ENCODE measurements at places on chromosomes 11 and 22. TPM values are rescaled to one million over a fixed set of nuclear protein-coding genes. Genes with fewer than 3 reads are reported as not detected.

- DNase-seq: no peak
Measured at GRCh38 chr11:120398132-120398531, 61.9 kb downstream of the ARHGEF12 start.

DNA sequence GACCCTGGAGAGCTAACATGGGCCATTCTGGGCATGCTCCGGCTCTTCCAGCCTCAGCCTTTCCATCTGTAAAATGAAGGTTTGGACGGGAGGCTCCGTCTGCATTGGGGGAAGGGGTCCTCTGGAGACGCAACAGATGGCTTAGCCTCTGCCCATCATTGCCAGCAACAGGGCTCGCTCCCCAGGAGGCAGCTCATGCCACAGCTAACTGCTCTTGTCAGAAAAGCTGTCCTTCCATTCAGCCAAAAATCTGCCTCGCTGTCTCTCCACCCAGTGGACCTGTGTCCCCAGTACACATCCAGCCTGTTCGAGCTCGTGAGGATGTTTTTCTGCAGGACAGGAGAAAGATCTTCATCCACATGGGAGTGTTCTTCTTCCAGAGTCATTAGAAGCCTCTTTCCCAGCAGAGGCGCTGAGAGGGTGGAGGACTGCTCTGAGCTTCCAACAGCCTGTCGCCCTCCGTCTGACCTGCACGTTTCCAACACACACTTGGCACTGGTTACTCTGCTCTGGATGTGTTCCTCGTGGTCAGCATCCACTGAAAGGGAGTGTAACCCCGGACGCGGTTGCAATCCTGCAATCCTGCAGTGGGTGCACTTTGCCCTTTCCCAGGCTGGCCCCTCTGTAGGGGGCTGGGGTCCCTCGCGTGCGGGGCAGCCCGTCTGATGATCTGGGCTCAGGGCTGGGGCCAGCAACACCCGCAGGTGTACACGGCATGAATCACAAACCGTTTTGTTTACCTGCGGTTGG lies 1340.9 kb downstream of the TBC1D22A start:
- DNase-seq: no peak

- DNase-seq: no peak
Measured at GRCh38 chr11:47616726-47617416, 22.7 kb upstream of the C1QTNF4 start.

GRCh38 chr11:124869331-124869730 lies 4.1 kb downstream of the ROBO3 start:
- no peak for DNase-seq

- no peak for DNase-seq
Measured at GRCh38 chr11:116793772-116794097, 2.1 kb upstream of the APOA5 start.

DNA sequence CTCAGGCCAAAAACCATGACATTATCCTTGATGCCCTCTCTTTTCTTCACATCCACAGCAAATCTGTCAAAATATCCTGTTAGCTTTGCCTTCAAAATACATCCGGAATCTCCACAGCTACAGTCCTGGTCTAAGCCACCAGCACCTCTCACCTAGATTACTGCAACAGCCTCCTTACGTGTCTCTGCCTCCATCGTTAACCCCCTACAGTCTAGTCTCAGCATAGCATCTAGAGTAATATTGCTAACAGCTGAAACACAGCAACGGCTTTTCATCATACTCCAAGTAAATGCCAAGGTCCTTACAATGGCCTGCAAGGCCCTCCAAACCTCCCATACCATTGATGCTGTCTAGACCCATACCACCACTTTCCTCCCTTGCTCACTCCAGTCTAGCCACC lies 4.4 kb downstream of the TSG101 start:
- DNase-seq: no peak

GRCh38 chr11:122170815-122171475 lies 54.9 kb upstream of the BLID start:
- DNase-seq: no peak

GRCh38 chr22:40199223-40199622 lies 21.5 kb downstream of the TNRC6B start:
- DNase-seq: no peak

BDNF gene
- not detected for polyA plus RNA-seq

- no peak for DNase-seq
Measured at GRCh38 chr11:102097186-102097585, 13.1 kb upstream of the YAP1 start.

DNA sequence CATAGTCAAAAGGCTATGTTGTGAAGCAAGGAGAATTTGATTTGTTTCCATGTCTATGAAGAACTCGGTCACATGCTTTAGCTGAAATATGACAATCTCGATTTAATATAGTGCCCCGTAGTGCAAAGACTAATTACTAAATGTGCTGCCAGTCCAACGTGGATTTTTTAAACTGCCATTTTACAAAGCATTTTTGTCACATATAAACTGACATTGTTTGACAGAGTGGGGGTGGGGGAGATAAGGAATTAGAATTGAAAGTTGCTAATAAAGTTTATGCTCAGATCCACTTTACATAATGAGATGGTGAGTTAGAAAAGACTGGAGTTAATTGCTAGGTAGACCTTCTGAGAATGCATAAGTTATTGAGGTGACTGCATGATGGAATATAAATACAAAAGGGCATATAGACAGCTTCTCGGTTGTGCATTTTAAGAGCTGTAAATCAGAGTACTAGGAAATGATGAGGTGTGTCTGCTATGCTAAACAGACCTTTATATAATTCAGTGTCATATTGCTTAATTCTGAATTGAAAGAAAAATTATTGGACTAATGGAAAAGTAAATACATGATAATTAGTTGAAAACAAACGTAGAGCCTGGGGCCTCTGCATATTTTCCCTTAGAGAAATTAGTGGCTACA lies 158.9 kb upstream of the MTNR1B start:
- no peak for DNase-seq

GRCh38 chr11:8830641-8831040 lies 80.3 kb upstream of the AKIP1 start:
- no peak for DNase-seq

GRCh38 chr22:23216461-23217170 lies 36.3 kb downstream of the BCR start:
- peak; percentile 59 for DNase-seq

GRCh38 chr11:102154806-102155205 lies 44.6 kb downstream of the YAP1 start:
- DNase-seq: no peak

DNA sequence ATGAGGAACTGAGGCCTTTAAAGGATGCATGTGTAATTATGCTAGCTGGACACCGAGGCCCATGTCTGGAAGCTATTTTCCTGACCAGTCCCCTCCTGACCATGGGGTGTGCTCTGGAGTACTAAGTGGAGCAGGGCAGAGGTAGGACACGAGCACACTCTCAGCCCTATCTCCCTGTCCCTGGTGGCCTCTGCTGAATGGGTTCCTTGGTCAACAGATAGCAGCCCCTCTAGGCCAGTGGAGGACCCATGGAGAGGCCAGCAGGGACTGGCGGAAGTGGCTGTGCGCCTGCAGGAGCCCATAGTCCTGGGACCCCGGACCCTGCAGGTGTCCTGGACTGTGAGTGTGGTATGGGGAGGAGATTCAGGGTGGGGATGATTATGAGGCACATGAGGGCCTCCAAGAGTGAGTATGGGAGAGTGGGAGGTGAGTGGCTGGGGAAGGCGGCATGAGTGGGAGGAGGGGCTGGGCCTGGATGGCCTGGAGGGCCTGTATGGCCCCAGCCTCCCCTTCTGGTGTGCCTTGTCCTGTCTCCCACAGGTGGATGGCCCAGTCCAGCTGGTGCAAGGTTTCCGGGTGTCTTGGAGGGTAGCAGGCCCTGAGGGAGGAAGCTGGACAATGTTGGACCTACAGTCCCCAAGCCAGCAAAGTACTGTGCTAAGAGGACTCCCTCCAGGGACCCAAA lies 9.5 kb downstream of the ROBO3 start:
- DNase-seq: no peak

DNA sequence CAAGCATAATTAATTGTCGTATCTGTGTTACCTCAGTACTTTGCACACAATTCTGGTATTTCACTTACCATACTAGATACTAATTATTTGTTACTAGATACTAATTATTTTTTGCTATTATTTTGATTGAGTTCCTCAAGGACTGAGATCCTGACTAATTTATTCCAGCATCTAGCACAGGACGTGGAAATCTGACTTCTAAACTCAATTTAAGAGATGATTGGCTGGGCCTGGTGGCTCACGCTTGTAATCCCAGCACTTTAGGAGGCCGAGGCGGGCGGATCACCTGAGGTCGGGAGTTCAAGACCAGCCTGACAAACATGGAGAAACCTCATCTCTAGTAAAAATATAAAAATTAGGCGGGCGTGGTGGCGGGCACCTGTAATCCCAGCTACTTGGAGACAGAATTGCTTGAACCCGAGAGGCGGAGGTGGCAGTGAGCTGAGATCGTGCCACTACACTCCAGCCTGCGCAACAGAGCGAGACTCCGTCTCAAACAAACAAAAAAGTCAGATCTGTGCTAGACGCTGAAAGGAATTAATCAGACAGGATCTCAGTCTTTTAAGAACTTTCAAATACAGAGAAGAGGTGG lies 527 bp upstream of the MRPL48 start:
- DNase-seq: no peak

DNA sequence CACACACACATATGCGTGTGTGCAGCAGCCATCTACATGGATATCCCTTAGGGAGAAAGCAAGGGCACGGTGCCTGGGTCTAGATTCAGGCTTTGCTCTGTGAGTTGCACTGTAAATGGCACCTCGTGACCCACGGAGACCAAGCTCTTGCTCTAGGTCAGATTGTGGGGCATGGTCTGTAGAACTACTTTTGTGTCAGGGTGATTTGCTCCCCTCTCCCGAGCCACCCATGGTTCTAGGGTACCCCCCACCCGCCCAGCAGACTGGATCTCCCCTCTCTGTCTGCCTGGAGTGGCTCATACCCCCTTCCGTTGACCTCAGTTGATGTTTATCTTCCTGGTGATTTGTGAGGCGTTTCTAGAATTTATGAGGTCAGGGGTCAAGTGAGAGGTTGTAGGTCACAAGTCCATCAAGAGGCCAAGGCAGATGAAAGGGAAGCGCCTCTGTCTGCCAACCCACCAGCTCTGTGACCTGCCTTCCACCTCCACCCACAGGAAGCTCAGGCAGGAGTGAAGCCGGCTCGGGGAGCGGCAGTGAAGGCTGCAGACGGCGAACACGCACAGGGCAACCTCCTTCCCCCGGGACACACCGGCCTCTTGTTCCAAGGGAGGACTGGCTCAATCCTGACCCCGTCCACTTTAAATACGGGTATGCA lies 76.2 kb upstream of the TTLL12 start:
- DNase-seq: peak; percentile 17

All from CD14-positive monocyte (primary cell).